ENCODE measurements at places on chromosomes 2 and 18.

DNA sequence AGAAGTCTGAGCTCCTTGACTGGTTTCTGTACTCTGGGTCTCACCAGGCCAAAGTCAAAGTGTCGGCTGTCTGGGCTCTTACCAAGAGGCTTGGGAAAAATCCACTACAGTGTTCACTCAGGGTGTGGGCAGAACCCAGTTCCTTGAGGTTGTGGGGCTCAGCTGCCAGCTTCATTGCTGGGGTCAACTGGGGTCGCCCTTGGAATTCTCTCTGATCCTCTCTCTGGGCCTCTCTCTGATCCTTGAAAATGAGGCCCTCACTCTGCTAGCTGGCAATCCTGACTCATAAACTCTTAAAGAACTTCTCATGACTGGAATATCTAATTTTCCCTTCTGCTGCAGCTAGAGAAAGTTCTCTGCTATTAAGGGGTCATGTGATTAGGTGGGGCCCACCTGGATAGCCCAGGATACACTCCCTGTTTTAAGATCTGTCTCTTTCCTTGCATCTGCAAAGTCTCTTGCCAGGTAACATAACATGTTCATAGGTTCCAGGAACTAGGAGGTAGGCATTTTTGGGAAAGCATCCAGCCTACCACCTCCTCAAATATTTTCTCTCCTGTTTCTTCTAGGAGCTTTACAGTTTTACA is 66.3 kb downstream of the SP110 start:
- DNase-seq = no peak

GRCh38 chr2:57141269-57141668 is 905.3 kb upstream of the VRK2 start:
- no peak for DNase-seq

DNA sequence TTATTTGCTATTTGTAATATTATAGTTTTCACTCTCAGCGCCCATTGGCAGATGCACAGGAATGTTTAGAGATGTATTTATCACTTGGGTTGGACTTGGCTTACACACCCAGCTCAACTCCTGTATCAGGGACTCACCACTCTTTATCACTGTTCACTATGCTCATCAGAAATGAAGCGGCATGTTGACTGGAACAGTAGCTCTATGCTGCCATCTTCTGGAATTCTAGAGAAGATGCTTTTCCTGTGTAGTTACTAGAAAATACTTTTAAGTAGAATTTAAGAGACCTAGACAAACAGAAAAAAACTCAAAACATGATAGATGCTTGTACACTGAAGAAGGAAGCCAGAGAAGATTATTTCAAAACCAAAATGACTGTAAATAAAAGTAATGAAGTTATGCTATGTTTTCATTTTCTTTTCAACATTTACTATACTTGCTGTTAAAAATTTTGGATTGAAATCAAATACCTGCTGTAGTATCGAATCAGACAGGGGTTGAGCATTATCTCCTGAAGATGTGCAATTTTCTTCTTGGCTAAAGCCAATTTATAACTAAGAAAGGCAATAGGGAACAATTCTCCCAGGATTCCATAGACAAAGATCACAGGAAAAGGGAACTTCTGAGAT is 47.4 kb upstream of the NXPH2 start:
- no peak for DNase-seq

DNA sequence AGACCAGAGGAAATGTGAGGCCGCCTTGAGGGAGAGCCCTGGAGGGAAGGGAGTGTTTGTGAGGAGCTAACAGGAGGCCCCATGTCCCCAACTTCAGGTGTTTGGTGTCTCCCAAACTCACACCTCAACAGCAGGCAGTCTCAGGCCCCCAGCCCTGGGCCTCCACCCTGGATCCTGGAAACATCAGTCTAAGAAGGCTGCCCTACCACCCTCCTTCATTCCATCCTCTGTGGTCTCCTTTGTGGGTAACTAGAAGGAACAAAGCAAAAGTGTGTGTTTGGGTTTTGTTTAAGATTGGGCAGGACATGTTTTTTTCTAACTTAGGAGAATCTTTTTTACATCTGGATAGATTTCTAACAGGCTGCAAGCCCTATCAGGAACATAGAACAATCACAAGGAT is 404.3 kb downstream of the BCL11A start:
- no peak for DNase-seq

- no peak for DNase-seq
These were observed 12.9 kb downstream of the PLEKHM3 start for GRCh38 chr2:208012449-208012848.

DNA sequence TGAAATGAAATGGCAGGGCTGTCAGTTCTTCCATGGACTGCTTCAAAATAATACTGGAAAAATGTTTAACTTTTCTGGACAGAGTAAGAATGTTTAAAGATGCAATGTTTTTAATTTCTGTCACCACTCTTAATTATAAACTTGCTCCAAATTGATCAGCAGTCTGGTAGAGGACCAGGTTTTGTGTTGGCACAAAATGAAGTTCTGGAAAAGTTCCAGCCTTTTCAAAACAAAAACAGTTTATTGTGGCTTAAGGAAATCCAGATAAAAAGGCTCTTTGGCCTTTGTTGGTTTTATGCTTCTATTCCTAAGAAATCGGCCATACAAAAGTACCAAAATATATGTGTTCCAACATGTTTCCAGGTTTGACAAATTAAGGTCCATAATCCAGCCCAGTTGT is 48.8 kb downstream of the PTRHD1 start:
- DNase-seq = no peak
